Cerebellar nuclear complex (tissue), 1 donor: ENCODE measurements at places on chromosomes 5 and 9.

DNA sequence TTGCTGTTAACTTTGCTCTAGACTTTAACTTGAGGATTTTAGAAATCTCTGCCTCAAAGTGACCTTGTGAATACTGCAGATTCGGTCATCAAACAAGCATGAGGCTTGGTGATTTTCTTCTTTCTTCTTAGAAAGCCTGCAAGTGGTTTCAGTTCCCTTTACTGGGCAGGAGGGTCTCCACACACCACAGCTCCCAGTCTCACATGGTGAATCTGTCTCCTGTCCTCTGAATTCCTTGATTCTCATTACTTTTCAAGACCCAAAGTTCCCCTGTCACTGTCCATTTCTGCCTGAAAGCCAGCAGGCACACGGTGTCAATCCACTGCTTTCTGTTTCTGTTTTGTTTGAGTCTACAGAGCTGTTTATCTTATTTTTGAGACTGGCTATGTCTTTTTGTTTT is 14.1 kb downstream of the HSPB3 start:
- DNase-seq, result no peak

DNA sequence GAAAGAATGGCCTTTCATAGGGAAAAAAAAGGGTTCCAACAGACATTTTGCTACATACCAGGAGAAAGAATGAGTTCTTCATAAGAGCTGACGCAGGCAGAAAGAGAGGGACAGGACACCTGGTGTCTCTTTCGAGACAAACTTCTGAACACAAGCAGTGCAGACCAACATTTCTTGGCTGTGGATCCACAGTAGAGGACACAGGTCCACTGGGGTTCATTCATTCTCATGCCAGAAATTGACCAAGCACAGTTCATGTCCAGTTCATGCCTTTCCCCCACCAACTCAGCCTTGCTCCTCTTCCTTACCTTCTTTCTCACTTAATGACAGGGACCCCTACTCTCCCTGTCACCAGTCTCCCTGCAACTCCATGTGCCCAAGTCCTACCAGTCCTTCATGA is 137.7 kb downstream of the WDR41 start:
- DNase-seq, result no peak

GRCh38 chr5:159030357-159030756 is 69.4 kb downstream of the EBF1 start:
- DNase-seq, result no peak

DNA sequence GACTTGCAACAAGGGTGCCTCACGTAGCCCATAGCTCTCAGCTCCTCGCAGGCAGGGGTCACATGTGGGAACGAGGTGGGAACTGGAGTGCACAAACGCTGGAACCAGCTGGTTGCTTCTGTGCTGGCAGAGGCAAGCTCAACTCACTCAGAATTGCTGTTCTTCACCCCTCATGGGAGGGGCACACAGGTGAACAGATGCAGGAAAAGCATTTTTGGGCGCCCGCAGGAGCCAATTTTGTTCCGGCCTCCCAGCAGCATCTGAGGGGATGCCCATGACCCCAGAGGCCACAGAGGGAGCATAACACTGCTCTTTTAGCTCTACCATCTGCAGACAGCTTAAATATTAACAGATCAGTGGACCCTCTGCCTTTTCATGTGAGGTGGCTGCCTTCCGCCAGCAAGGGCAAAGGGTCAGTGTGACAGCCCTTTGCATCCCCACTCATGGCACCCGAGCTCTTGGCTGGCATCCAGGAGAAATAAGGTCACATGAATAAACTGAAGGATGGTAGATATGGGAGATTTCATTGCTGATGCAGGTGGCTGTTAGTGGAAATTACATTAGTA is 196.2 kb downstream of the SLCO4C1 start:
- no peak for DNase-seq

- DNase-seq, result no peak
These were observed 26.4 kb upstream of the TTC39B start for GRCh38 chr9:15333376-15333881.

DNA sequence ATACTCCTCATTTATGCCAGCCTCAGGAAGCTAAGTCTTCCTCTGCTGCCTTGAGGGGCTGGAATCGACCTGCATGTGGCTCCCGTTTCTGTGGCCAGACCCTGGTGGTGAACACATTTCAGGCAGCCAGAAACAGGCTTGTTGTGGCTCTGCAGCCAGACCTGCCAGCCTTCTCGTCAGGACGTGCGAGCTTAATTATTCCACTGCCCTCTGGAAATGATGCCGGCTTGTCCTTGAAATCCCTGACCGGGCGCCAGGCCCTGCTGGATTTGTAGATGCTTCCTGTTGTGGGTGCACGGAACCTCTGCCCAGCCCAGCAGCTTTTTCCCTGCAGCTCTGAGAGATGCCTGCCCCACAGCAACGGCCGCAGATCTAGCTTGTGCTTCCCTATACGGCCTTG is 41.6 kb downstream of the PDZD2 start:
- DNase-seq, result no peak

DNA sequence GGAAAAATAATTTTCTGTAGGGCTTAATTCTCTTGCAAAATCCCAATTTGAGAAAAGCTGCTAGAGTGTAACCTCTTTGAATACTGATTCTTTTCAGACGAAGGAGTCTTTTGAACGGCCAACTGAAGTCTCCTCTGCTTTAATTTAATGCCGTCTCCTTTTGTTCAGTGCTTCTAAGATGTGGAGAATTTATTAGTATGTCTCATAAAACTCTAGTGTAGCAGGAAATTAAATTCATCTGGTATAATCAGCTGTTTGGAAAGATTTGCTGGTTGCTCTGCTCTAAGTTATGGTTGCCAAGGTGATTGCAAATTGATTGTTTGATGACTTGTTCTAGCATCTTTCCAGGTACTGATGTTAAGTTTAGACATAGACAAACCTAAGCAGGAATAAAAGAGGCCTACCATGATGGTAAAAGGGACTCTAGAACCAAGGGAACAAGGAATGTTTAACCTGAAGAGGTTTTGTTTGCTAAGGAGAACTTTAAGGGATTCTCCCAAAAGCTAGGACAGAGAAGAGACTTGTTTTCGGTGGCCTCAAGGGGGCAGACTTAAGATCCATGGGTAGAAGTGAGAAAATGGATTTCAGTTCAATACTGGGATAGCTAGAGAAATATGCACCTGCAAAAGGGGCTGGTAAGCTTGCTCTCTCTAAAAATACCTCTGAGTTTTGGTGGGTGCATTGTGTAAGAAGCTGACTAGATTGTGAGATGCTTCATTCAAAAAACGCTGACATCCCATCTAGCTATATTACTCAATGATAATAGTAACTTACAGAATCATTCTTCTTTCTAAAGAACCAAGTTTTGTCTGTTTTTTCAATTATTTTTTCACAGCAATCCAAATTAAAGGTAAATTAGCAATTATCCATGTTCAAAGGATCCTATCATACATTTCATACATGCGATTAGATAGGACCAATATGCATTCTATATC is 5.7 kb upstream of the ADRB2 start:
- DNase-seq, result no peak

GRCh38 chr5:52809884-52810283 is 22.2 kb downstream of the ITGA1 start:
- no peak for DNase-seq

GRCh38 chr5:160793530-160793899 is 58.5 kb downstream of the ATP10B start:
- DNase-seq, result no peak

GRCh38 chr5:168676501-168676900 is 97.3 kb upstream of the PANK3 start:
- no peak for DNase-seq

- no peak for DNase-seq
These were observed at the start of gene SHOC1 for GRCh38 chr9:111794835-111795556. TSS of gene SHOC1 (minus strand) at chr9:111794937. CDS start at chr9:111791418, 3,519 bp downstream.

- no peak for DNase-seq
These were observed 39.1 kb downstream of the WHRN start for GRCh38 chr9:114465906-114466900.

GRCh38 chr5:60578315-60578714 is 121.7 kb downstream of the DEPDC1B start:
- no peak for DNase-seq

- DNase-seq, result no peak
These were observed 85.6 kb downstream of the MACROH2A1 start for GRCh38 chr5:135313405-135313804.

DNA sequence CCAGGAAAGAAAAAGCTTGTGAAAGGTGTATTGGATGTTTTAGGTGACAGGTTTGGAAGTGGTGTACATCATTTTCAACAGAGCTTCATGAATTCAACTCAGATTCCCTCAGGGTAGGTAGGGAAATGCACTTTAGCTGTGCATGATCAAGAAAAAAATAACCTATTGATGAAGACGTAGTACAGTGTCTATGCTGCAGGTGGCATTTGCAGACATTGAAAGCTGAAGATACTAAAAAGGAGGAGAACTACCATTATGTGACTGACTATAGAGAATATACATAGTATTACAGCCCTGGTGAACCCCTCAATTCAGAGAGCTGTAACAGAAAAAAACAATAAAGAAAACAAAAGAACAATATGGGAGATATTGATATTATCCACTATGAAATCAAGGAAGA is 2344.7 kb upstream of the ACO1 start:
- DNase-seq, result no peak

GRCh38 chr5:122180863-122181548 is 51.7 kb downstream of the ZNF474 start:
- DNase-seq, result no peak

- DNase-seq, result no peak
These were observed 632.6 kb upstream of the COX7C start for GRCh38 chr5:85985167-85985566.

GRCh38 chr5:174082286-174082685 is 36.8 kb downstream of the NSG2 start:
- no peak for DNase-seq

DNA sequence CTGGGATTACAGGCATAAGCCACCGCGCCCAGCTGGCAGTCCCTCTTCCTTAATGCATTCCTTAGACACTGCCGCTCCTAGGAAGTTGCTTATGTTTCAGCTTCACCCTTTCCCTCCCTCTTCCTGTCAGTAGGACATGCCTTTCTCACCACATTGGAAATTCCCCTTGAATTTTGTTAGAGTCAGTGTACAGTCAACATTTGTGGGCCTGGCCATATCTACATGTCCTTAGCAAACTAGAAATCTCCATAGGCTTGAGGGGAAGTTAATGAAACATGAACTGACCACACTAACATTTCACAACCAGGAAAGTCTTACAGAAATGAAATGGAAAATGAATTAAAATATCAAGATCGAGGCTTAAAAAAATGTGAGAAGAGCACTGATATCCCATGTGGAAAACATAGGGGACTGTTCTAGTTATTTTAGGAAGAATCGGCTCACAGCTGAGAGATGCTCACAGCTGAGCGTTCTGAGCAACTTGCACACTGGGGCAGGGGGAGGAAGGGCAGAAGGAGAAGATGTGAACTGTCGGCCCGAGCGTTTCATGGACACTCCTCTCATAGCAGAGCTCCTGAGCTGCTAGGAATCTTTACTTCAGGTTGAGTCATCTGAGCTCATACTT is 21.1 kb upstream of the LVRN start:
- DNase-seq, result no peak

- no peak for DNase-seq
These were observed 72.3 kb upstream of the PRLR start for GRCh38 chr5:35302544-35302943.

DNA sequence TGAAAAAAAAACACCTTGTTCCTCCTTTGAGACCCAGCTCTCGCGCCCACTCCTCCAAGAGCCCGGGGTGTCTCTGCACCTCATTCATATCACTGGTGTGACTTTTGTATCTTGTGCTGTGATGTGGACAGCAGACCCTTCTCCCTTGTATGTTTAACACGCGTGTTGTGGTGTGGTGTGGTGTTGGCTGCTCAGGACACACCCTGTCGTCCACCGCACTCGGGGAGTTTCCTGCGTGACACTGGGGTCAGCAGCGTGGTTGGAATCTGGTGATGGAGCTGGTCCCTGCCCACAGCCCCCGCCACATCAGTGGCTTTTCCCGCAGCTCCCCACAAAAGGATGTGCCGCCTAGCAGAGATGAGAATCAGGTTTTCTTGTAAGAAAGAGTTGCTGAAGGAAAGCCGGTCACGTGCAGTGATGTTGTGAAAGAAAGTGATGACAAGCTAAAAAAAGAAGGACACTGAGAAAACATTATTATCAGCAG is 61.5 kb downstream of the TENT4A start:
- no peak for DNase-seq

GRCh38 chr9:15529566-15530324 is 19.0 kb upstream of the PSIP1 start:
- DNase-seq, result no peak

DNA sequence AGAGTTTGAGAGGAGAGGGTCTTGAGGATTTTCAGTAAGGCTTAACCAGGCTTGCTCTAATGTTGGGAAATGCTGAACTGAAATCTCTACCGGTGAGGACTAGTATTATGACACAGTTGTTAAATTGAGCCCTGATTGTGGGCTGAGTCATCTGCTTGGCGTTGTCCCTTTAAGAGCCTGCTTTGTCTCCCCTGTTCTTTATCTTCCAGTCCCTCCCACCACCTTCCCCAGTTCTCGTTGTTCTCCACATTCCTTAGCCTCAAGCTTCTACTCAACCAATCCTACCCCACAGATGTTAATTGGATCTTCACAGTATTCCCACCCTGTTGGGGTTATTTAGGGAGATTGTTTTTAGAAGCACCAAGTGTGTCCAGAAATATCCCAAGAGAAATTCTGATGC is 57.6 kb downstream of the ANKRD55 start:
- no peak for DNase-seq

DNA sequence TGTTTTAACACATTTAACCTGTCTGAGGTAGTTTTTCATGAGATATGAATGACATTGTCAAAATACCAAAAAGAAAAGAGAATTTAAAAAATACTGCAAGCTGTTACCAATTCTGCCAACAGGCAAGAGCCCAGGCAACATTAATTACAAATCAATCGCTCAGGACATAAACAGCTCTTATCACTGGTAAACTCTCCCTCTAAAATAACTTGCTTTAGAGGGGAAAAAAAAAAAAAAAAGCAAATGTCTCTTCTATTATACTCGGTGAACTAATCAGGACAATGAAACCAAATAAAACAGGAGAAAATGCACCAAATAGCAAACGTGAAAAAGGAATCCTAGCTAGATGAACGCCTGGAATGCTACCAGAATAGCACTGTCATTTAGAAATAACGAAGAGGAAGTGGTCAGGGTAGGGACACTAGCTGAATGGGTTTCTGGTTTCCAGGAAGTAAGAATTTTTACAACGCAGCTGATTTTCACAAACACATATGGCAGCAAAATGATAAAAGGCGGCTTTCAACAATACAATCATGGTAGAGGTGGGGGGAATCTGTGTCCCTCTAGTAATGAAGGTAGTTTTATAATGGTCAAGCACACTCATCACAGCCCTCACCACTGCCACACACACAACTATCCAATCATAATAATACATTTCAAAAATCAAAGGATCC is 94.9 kb downstream of the DENND1A start:
- no peak for DNase-seq
